Endothelial cell of umbilical vein (primary cell): ENCODE measurements at places on chromosomes 2 and 18. TPM values are rescaled to one million over a fixed set of nuclear protein-coding genes. Genes with fewer than 3 reads are reported as not detected.
A peak's percentile ranks its signal among the peaks of the same experiment; 100 is the strongest.

DNA sequence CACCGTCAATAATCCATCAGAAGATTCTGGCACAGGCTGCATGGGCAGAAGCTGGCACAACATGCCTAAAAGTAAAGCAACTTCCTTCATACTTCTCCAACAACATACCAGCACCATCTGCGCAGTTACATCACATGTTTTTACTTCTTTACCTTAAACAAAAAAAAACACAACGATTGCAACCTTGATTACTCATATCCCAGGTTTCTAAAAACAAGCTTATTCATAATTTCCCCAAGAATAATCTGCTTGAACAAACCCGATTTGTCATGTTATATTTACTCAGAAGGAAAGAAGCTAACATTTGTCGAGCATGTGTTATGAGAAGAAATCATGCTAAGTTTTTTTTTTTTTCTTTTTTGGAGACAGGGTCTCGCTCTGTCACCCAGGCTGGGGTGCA lies 54.7 kb downstream of the THADA start:
- H3K27me3 ChIP-seq: no peaks in the 10 kb centered on the region
- no peak for DNase-seq
- no peaks in the 10 kb centered on the region for H3K4me1 ChIP-seq
- no peak overlapping the region for H3K4me3 ChIP-seq

GRCh38 chr2:223566396-223566795 lies 35.8 kb downstream of the SCG2 start:
- no peak overlapping the region for H3K27ac ChIP-seq
- H3K27me3 ChIP-seq: peaks cover 3% of the 10 kb centered on the region
- H3K4me1 ChIP-seq: peaks cover 8% of the 10 kb centered on the region
- no peak overlapping the region for H3K4me3 ChIP-seq
- H3K36me3 ChIP-seq: no peaks in the 10 kb centered on the region

DNA sequence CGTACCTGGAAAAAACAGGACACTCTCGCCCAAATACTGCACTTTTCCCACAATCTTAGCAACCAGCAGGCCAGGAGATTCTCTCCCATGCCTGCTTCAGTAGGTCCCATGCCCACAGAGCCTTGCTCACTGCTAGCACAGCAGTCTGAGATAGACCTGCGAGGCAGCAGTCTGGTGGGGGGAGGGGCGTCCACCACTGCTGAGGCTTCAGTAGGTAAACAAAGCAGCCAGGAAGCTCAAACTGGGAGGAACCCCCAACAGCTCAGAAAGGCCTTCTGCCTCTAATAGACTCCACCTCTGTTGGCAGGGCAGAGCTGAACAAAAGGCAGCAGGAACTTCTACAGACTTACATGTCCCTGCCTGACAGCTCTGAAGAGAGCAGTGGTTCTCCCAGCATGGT lies 1202.8 kb upstream of the ACVR2A start:
- H3K36me3 ChIP-seq: no peaks in the 10 kb centered on the region
- no peak overlapping the region for H3K27ac ChIP-seq
- H3K4me1 ChIP-seq: no peaks in the 10 kb centered on the region

DNA sequence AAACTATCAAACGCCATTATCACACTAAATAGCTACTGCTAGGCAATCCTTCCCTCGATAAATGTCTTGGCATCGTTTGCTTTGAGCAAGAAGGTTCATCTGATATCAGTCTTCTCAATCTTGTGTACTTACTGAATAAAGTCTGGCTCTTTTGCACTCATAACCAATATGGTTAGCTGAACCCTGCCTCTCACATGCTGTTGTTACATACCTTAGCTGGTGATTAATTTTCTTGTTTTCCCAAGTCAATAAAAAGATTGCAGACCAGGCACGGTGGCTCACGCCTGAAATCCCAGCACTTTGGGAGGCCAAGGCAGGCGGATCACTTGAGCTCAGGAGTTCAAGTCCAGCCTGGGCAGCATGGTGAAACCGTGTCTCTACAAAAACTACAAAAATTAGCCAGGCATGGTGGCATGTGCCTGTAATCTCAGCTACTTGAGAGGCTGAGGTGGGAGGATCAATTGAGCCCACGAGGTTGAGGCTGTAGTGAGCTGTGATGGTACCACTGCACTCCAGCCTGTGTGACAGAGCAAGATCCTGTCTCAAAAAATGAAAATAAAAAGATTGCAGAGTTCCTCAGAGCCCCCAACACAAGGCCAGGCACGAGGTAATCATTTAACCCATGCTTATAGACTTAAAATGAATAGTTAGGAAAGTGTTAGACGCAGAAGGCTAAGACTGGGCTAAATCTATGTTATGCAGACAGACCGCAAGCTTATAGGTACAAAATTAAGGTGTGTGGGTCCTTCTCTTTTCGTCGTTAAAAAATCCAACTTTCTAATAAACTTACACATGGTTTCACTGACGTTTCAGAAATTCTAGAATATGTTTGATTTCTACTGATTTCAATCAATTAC lies 177.5 kb downstream of the ALPK2 start:
- H3K27me3 ChIP-seq: peaks cover 2% of the 10 kb centered on the region
- no peak overlapping the region for H3K4me3 ChIP-seq
- no peak overlapping the region for H3K27ac ChIP-seq

GRCh38 chr2:144510294-144510991 lies 9.5 kb downstream of the ZEB2 start:
- peaks cover 46% of the 10 kb centered on the region for H3K4me1 ChIP-seq
- H3K27ac ChIP-seq: no peak overlapping the region
- no peak overlapping the region for H3K4me3 ChIP-seq
- H3K36me3 ChIP-seq: no peaks in the 10 kb centered on the region
- peak; percentile 20 for DNase-seq

The CTNNA2 gene
- not detected in 2 replicates for polyA plus RNA-seq

The MAP3K20 gene
- polyA plus RNA-seq: 6.3 and 7.8 TPM in 2 replicates

The SLC4A5 gene
- 0.12 and 0.21 TPM in 2 replicates for polyA plus RNA-seq

The C2orf81 gene
- 0.16 and 0.17 TPM in 2 replicates for polyA plus RNA-seq

The ACMSD gene
- not detected in 2 replicates for polyA plus RNA-seq

The ZEB2 gene
- polyA plus RNA-seq: 14.3 and 17.9 TPM in 2 replicates
